ENCODE measurements at places on chromosomes 3 and 15.

DNA sequence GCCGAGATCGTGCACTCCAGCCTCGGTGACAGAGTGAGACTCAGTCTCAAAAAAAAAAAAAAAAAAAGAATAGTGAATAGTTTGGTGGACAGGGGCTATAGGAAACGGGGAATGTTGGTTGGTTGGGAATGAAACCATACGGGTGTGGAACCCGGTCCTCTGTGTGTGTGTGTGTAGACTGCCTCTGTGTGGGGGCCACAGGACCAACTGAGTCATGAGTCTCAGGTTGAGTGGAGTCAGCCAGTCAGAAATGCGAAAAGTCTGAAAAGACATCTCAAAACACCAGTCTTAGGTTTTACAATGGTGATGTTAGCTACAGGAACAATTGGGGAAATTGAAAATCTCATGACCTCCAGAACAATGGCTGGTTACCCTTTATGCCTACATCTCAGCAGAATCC lies 44.5 kb downstream of the ZDHHC19 start:
- DNase-seq = no peak

DNA sequence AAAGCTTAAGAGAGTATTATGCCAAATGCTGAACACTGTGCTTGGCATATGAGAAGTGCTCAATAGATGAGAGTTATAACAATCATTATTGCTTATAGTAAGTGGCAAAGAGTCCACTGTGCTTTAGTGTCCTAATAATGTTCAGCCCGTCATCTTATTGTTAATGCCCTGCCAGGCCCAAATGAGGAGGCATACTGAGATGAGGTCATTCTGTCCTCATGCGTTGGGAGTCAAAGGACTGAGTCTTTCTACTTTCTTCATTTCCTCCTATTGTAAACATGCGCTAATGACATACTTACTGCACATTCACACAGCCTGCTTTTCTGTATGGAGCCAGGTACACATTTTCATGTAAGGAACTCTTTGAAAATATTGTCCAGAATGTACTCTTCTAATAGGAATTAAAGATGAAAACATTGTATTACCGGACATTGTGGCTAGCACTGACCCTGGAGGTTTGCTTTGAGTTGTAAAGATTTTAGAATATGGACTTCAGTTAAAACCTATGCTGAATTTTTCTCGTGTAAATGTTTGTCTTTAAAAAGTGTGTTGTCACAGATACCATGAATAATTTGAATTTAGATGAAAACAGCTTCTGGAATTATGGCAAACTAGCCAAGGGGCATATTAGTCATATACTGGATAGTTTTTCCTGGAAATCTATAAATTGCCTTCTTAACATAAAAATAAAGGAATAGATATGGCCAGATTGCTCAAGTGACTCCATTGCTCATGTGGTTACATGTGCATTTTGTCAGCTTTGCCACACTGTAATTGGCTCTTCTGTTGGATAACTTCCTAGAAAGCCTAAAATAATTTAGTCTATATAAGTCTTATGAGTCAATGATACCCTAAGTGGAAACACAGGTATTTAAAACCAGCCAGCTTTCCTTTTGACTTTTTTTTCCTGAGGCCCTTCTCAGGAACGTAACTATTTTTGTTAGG lies 38.3 kb downstream of the KBTBD12 start:
- DNase-seq = no peak

DNA sequence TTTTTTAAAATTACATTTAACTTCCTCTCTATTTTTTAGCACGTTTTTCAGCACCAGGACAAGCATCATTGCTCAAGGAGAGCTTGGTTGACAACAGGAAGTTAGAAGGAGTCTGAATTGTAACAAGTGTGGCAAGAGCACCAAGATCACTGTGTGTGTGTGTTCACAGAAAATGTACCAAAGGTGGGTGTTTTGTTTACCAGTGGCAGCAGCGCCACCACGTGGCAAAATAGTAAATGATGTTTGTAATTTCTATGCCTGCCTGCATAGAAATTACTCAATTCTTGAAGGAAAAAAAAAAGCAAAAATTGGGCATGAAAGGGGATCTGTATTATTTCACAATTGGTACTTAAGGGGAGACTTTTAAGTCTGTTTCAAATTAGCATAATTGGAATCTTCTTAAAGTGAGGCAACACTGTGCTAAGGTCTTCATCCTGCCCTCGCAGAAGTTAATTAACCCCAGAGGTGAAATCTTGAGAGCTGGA lies 7.4 kb upstream of the U2SURP start:
- DNase-seq = peak; percentile 54

GRCh38 chr3:116135457-116136085 lies 309.7 kb downstream of the LSAMP start:
- no peak for DNase-seq

DNA sequence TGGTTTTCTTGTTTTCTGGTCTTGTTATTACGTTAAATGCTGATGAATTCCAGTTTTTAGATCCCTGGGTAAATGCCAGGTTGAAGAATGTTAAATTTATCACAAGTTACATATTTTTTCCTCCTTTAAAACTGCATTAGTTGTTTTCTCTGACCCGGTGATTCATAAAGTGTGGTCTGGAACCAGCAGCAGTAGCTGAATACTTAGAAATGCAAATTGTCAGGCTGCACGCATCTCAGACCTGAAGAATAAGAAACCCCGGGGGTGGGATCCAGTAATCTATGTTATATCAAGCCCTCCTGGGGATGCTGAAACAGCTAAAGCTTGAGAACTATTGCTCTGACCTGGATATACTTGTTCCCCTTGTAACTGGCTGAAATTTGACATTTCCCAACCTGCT lies 69.1 kb downstream of the PEX5L start:
- no peak for DNase-seq

DNA sequence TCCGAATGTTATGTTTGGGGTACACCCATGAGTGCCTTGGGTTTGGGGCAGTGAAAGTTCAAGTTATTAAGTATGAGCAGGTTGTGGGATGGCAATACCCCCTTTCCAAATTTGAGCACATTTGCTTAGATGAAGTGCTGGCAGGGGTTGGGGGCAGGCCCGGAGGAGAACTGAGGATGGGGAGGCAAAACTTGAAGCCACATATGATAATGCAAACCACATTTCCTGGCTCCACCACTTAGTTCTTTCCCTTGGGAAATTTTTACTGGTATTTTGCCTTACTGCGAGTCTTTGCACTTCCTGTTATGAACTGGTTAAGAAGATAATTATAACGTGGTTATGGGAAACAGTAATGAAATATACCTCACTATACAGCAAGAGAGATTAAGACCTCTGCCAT lies 336.0 kb upstream of the ONECUT1 start:
- DNase-seq = no peak

DNA sequence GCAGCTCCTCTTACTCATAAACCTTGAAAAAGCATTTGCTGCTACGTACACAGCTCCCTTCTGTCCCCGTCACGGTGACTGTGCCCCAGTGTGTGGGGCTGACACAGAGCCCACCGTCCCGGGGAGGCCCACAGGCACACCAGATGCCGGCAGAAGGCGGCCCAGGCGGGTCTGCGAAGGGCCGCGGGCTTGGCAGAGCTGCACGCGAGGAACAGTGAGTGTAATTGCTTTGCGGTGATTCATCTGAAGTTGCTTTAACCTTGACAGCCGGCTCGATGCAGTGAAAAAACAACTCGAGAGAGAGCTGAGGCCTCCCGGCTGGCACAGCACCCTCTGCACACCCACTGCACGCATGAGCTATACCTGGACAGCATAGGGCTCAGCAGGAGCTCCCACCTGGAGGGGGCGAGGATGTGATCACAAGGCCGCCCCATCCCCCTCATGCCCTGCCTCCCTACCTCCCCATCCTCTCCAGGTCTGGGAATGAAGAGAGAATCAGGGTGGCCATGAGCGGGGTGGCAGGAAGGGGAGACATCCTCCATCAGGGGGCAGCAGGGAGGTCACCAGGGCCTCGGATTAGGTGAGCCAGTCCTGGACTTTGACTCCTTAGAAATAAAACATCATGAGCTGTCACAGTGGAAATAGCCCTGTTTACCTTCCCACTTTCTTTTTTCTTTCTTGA lies 172.7 kb downstream of the MEGF11 start:
- no peak for DNase-seq

GRCh38 chr3:43874290-43874689 lies 183.6 kb downstream of the ABHD5 start:
- DNase-seq = no peak

DNA sequence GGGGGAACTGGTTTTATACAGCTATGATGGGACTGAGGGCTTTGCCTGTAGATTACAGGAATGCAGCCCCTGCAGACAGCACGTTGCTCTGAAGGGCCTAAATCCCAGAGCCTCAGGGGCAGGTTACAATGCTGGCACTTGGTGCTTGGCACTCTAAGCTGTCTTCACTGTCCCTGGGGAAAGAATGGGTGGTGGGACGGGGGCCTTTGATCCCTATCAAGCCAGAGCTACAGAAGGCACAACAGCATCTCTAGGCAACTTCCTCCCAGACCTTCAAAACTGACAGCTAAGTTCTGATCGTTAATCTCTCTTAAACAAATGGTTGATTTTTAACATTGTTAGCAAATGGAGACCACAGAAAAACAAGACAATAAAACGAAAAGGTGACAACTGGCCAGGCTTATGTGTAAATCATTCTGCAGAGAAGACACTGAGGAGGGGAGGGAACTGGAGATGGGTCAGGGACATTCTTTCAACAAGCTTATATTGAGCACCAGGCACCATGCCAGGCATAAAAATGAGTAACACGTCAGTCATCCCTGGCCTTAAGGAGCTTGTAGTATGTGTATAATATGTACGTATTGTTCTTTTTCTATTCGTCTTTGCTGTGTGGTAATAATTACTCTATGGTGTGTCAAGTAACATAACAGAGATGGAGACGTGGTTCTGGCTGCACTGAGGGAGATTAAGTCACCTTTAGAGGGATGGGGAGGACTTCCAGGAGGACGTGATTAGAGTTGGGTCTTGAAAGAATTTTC lies 49.1 kb downstream of the CA12 start:
- no peak for DNase-seq

All from activated T-cell treated with anti-CD3 and anti-CD28 coated beads for 1 hour (primary cell).